Activated CD8-positive, alpha-beta memory T cell treated with anti-CD3 and anti-CD28 coated beads for 1 hour (primary cell): ENCODE measurements at places on chromosomes 7 and 10.

GRCh38 chr10:129516846-129517679, 50.0 kb downstream of the MGMT start:
- DNase-seq = no peak

DNA sequence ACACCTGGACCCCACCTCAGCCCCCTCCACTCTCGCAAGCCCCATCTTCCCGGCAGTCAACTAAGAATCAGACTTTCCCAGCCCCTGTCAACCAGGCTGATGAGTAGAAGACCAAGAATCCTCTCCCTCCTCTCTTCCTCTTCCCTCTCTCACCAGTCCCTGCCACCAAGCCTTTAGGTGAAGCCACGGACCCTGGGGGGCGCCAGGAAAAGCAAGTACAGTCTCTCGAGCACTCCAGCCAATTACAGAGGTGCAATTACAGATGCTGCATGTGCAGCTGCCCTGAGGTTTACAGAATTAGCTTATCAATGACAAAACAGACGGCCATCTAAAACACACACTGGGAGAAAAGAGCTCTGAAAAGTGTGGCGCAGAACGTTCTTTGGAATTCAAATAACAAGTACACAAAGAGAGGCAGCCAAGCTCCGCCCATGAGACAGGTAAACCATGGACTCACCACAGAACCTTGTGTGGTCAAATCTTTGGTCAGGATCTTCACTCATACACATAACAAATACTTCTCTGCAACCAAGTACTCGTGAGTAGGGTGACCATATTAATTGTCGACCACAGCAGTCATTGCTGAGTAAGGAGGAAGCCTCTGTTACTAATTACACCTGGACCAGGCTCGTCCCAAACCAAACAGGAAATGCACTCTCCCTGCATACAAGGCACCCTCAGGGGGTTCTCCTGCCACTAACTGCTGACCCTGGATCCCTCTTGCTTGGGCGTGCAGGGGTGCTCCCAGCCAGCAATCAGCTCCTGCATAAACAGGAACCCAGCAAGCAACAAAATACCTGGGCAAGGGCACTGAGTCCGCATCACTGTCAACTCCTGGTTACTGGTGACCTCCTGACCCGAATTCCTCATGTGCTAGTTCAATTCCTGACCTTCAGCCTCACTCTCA, 189.2 kb downstream of the FAM107B start:
- no peak for DNase-seq

DNA sequence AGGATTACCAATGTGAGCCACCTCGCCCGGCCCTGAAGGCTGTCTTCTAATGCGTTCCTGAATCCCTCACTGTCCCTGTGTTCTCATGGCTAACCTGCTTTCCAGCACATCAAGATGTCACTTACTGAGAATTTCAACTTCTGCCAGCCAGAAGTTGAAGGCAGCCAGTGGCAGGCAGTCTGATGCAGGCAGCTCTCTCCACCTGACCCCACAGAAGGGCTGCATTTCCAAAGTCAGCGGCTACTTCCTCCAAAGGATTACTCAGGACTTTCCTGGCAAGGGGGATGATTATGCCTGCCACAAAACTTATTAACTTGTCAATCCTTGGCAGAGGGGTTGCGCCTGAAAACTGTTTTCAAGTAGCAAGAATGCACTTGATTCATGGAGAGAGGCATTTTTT, 1219.4 kb downstream of the TYW1 start:
- DNase-seq = no peak

- no peak for DNase-seq
Measured at GRCh38 chr7:105985229-105985628, 22.2 kb downstream of the CDHR3 start.

DNA sequence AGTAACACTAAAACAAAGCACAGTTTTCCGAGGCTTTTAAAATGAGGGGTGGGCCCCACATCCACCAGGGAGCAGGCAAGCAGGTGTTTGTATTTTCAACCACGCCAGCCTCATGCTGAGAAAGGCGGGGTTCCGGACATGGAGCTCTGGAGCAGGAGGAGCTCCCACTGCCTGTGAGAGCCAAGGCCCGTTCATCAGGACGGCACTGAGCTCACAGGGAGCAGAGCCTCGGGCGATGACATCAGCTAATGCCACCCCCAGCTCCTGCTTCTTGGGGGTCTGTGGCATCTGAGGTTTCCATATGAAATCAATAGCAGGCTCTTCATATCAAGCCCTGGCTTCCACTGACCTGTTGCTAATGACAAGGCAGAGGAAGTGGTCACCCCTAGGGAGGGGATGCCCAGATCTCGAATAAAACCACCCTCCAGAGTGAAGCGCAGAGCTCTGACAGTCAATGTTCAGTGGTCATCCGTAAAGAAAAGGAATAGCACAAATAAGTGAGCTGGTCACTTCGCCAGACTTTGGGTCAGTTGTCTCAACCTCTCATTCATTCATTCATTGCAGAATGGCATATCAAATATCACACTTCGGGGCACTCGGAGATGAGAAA, 89.1 kb downstream of the TNS3 start:
- no peak for DNase-seq

- DNase-seq = no peak
Measured at GRCh38 chr7:36272567-36273269, 116.9 kb upstream of the ANLN start.

- no peak for DNase-seq
Measured at GRCh38 chr7:112868609-112869008, 78.4 kb upstream of the TMEM168 start.

DNA sequence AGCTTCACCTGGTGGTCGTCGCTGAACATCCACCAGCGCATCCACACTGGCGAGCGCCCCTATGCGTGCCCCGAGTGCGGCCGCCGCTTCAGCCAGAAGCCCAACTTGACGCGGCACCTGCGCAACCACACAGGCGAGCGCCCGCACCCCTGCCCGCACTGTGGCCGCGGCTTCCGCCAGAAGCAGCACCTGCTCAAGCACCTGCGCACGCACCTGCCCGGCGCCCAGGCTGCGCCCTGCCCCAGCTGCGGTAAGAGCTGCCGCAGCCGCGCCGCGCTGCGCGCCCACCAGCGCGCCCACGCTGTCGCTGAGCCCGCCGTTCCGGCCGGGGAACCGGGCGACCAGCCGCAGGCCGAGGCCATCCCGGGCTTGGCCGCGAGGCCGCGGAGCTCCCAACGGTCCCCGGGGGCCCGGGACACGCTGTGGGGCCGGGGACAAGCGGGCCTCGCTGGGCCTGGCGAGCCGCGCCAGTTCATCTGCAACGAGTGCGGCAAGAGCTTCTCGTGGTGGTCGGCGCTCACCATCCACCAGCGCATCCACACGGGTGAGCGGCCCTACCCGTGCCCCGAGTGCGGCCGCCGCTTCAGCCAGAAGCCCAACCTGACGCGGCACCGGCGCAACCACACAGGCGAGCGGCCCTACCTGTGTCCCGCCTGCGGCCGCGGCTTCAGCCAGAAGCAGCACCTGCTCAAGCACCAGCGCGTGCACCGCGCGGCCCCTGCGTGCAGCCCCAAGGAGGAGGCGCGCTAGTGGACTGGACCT, 18.4 kb downstream of the ZNF775 start:
- no peak for DNase-seq

- no peak for DNase-seq
Measured at GRCh38 chr7:36119005-36119706, 33.9 kb upstream of the EEPD1 start.
